ENCODE measurements at places on chromosomes 5 and 9. TPM values are rescaled to one million over a fixed set of nuclear protein-coding genes. Genes with fewer than 3 reads are reported as not detected.
A peak's percentile ranks its signal among the peaks of the same experiment; 100 is the strongest.

DNA sequence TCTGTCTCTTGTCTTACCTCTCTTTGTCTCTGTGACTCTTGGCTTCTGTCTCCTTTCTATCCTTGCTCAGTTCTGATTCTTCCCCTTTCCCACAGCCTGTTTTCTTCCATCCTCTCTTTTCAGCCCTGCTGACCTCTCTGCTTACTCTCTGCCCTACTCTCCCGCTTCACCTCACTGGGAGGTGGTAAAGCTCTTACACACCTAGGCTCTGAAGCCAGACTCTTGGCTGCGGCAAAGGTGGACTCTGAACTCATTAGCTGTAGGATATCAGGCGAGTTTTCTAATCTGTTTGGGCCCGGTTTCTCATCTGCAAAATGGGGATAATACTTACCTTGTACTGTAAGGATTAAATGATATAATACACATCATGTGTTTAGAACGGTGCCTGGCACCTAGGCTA, 11.1 kb downstream of the PCDH1 start:
- no peak for DNase-seq

DNA sequence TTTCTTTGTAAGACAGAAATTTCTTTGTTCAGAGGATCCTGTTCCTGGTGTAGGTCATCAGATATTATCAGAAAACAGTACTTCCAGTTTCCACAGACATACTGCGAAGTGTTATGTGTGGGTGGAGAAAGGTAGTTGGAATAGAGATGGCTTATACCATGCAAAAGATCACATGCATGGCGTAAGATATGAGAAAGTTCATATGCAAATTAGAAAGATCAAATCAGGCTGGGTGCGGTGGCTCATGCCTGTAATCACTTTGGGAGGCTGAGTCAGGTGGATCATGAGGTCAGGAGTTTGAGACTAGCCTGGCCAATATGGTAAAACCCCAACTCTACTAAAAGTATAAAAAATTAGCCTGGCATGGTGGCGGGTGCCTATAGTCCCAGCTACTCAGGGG, 65.2 kb upstream of the GLIS3 start:
- DNase-seq: no peak

- no peak for DNase-seq
These were observed 5.6 kb downstream of the OLFM1 start for GRCh38 chr9:135093111-135093510.

DNA sequence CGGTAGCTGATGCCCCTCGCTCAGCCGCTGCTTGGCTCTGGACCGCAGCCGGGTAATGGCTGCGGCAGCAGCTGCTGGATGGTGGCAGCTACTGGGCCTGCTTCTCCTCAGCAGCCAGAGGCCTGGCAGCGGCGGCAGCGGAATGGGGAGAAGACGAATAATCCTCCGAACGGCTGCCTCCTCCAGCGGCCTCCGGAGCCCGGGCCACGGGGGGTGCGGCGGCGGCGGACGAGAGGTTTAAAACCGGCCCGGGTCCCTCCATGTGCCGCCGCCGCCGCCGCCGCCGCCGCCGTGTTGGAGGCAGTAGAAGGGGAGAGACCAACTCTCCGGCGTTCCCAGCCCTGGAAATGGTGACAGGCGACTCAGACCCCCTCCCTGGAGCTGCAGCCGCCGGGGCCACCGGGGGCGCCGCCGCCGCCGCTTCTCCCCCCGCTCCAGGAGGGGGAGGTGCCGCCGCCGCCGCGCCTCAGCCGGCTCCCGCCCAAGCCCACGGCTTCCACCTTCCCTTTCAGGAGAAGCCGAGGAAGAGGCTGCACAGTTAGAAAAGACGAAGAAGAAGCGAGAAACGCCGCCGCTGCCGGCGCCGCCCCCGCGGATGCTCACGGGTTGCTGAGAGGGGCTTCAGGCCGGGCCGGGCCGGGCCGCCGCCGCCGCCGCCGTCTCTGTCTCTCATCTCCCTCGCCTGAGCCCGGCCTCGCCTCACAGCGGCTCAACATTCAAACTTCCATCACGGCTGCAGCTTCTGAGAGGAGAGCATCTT, 118.4 kb upstream of the PRSS3 start:
- peak; percentile 12 for DNase-seq

DNA sequence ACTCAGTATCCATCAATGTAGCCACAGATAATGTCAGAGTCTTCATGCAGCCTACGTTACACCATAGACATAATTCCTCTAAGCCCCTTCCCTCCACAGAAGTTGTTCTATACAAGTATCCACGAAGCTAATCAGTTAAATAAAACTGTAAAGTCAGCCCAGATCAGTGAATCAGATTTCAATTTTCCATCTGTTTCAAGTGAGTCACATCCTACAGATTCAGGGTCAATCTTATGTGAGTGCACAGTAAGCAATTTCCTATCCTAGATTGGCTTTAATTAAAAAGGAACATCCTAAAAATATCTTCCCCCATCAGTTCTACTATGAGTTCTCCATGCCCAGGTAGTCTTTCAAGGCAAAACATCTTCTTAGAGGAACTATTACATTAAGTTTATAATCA, 402.5 kb downstream of the EFNA5 start:
- no peak for DNase-seq

- DNase-seq: no peak
These were observed 637 bp upstream of the SMC5 start for GRCh38 chr9:70257991-70258691.

The GPRIN1 gene
- total RNA-seq: not detected

The PTGDS gene
- total RNA-seq: 0.58 TPM

DNA sequence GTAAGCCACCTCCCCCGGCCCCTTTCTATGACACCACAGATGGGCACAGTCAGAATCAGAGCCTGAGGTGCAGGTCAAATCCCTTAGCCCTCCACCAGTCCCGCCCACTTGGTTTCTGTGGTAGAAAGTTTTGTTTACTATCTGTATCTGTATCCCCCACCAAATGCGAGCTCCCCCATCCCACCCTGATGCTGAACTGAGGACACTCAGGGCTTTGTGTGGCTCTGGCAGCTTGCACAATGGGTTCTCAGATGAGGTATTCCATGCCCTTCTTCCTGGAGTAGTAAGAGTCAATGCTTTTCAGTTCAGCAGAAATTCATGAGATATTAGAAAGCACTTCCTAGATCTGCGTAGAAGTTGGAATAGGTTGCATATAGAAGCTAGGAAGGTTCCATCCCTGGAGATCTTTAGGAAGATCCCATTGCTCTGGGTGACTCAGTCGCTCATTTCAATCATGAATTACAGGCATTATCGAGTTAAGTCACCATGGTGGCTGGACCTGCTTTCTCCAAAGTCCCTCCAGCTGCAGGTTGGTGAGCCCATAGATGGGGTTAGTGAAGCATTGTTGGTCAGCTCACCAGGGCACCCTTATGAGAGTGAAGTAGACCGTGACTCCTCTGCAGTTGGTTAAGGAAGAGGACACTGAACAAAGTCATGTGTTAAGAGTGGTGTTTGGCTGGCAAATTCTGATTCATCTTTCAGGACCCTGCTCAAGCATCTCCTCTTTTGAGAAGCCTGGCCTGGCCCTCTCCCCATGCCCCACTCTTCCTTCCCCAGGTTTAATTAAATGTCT, 10.6 kb upstream of the KCNIP1 start:
- DNase-seq: no peak

- no peak for DNase-seq
These were observed 16.0 kb downstream of the FRRS1L start for GRCh38 chr9:109150925-109151545.

DNA sequence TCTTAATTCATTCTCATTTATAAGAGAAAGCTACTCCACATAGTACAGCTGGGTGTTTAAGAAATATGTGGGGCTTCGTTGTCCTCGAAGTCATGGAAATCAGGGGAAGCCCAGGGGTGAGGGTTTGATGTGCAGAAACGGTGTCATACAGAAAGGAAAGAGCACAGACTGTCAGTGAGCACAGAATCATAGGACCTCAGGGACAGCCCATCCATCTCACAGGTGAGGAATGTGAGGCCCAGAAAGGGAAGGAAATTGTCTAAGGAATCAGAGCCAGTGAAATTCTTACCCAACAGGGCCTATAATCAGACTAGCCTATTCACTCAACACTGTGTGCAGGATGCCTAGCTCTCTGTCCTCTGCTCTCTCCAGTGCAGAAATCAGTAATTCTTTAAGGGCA, 535.6 kb downstream of the SPOCK1 start:
- no peak for DNase-seq

- DNase-seq: no peak
These were observed 19.7 kb downstream of the KDM3B start for GRCh38 chr5:138372225-138372624.

DNA sequence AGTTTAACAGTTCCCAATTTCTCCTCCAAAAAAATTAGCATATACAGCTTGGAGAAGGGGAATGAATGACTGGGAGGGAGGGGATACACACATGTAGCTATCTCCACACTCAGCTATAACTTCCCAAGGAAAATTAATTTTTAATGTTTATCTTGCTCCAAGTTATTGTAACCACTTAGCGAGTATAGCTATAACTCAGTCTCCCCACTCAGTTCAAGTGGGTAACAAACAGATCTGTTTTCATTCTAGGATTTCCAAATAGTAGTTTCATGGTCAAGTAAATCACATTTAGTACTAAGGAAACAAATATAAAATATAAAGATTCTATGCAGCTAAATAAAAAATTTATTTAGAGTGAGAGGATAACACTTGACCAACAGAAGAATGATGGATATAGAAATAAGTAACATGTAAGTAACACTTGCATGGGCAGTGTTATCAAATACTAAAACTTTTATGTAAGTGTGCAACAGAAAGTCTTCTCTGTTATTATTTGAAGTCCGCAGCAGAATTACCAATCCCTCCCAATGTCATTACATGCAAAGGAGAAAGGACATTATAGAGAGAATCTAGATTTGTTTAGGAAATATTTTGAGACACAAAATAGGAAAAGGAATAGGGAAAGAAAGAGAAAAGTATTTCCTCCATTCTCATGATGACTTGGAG, 10.2 kb upstream of the NFIB start:
- no peak for DNase-seq

- DNase-seq: no peak
These were observed 818.7 kb upstream of the PTPRD start for GRCh38 chr9:11431490-11431889.

The CDH9 gene
- not detected for total RNA-seq

GRCh38 chr9:92775466-92775865, 10.8 kb upstream of the BICD2 start:
- no peak for DNase-seq

- no peak for DNase-seq
These were observed 281.6 kb downstream of the SLF1 start for GRCh38 chr5:94900006-94900505.

GRCh38 chr9:74379718-74380117, 117.4 kb upstream of the RORB start:
- DNase-seq: no peak

The PCA3 gene
- not detected for total RNA-seq

The SLC4A9 gene
- not detected for total RNA-seq

The RNF224 gene
- 0.21 TPM for total RNA-seq

- no peak for DNase-seq
These were observed 187.1 kb downstream of the EDIL3 start for GRCh38 chr5:84197538-84197937.

- DNase-seq: no peak
These were observed 2257.5 kb upstream of the C9orf72 start for GRCh38 chr9:29830821-29831220.

- no peak for DNase-seq
These were observed 36.2 kb downstream of the SH3PXD2B start for GRCh38 chr5:172417983-172418630.

DNA sequence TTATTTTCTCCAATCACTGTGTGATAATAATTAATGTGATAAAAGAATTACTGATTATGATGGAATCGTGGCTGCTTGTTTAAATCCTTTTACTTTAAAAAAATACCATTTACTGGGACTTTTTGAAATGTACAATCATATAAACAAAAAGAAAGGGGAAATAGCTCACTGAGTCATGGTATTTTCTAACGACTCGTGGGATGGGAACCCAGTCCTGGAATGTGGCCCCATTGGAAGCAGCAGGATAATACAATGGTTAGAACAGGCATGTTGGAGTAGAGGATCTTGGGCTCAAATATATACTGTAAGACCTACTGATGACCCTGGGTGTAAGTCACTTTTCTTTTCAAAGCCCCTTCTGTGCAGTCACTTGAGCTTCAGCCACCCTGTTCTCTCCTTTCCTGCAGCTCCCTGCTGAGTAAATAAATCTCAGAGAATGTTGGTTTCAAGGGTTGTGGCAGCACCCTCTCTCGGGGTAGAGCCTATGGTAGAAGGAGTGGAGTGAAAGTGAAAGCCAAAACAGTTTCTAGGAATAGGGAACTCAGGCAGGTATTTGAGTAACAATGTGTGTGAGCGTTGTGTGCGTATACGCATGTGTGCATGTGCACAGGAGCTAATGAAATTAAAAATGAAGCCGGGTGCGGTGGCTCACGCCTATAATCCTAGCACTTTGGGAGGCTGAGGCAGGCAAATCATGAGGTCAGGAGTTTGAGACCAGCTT, 40.8 kb upstream of the LARP1 start:
- no peak for DNase-seq

Measured in naive thymus-derived CD8-positive, alpha-beta T cell (primary cell).